AG09309 (cell line): ENCODE measurements at places on chromosomes 1 and 21.

DNA sequence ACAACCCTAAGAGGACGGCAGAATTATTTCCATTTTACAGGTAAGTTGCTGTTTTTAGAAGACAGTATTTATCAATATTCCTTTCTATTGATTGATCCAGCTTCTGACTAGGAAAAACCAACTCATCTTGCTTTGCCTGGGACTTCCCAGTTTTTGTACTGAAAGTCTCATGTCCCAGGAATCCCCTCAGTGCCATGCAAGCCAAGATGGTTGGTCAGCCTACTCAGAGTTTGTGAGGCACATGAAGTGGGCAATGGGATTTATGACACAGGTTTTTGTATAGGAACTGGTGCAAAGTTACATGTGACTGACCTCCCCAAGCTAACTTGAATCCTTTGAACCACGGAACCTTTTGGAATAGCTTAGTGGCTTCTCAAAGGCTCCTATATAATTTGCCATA lies 45.5 kb downstream of the GNG12 start:
- DNase-seq, result no peak

GRCh38 chr1:41495210-41495948 lies 10.9 kb upstream of the EDN2 start:
- DNase-seq, result no peak

DNA sequence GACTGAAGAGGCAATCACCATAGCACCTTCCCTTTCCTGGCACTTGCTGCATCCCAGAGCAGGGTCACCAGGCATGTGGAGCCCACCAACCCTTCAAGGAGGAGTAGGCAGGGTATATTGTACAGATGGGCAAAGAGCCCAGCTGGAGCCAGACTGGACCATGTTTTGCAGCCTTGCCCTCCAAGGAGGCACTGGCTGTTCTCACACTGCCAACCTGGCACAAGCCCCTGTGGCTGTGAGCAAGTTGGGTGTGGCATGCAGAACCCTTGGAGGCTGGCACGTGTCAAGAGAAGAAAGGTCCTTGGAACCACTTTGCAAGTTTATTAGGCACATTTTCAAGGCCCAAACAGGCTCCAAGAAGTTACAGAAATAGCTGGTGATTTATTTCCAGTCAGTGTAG lies 146.4 kb downstream of the FOXD2 start:
- no peak for DNase-seq

- DNase-seq, result no peak
Observed at GRCh38 chr21:38520511-38520910, 22.2 kb upstream of the ERG start.

DNA sequence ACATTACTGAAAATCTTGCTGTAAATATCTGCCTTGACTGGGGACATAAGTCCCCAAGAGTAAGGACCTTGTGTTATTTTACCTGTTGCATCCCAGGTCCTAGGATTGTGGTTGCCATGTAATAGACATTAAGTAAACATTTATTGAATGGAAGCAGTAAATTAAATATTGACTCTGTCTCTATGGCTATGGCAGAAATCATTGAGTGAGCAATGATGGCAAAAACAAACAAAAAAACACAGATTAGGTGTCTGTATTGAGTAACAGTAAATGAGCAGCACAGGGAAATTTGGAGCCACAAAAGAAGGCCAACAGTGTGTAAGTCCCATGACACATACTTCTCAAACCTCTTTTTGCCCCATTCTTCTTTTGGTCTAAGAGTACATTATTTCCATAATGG lies 240.4 kb downstream of the NFIA start:
- no peak for DNase-seq

DNA sequence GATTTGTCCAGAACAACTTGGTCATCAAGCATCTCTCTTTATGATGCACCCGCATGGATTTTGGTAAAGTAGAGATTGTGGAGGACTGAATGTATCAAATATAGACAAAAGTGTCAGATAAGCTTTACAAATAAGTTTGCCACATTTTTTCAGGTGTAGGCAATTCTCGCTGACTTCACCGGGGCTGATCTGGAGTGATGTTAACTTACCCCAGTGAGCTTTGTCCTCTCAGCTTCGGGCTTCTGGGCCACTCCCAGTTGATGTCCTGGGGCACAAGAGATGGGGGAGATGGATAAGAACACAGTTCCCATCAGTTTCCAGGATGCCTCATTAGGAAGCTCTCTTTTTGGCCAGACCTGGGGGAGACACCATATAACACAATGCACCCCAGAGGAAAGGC lies 117.7 kb downstream of the ETS2 start:
- no peak for DNase-seq

GRCh38 chr1:92909321-92909720 lies 51.9 kb downstream of the DIPK1A start:
- DNase-seq, result peak; percentile 67

DNA sequence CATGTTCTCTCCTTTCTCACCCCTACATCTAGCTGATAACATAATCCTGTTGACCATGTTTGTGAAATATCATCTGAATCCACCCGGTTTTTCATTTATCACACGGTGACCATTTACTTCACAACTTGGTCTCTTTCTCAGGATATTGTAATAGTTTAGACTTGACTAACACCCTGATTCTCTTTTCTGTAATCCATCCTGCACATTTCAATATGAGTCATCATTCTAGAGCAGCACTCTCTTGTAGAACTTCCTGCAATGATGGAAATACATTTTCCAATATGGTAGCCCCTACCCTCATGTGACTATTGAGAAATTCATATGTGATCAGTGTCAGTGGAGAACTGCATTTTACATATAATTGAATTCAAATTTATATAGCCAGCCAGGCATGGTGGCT lies 2.3 kb upstream of the JAM2 start:
- no peak for DNase-seq

- DNase-seq, result no peak
Observed at GRCh38 chr1:179753061-179753460, 10.0 kb downstream of the FAM163A start.

DNA sequence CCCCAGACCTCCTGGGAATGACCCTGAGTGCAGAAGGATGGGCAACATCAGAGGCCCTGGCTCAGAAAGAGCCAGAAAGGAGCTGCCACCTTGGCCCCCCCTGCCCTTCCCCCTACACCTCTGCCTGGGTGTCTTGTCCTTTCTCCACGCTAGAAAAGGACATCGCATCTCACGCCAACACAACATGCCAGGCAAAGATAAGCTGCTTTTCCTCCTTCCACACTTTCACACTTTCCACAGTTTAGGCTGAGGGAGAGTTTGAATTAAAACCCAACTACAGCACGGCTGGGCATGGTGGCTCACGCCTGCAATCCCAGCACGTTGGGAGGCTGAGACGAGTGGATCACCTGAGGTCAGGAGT lies 109.5 kb downstream of the SPSB1 start:
- no peak for DNase-seq

DNA sequence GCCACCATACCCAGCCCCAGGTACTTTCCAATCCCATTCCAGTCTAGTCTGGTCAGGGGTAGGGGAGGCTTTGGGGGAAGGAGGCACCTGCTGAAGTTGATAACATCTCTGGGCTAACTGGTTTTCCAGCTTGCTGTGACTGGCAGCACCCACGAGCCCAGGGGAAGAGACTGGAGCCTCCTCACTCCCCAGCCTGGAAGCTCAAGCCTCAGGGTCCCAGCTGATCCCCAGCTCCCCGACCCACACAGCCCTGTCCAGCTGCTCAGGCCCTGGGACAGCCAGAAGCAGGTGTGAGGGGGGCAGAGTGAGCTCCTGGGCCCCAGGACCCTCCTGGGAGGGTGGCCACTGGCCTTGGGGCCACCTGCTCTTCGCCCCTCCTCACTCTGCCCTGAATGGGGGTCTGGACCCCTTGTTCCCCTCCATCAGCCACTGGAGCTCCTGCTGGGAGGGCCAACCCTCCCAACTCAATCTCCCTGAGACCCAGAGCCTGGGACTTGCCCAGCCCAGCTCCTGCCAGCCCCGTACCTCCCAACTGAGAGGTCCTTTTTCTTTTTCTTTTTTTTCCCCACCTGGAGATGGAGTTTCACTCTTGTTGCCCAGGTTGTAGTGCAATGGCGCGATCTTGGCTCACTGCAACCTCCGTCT lies 23.5 kb upstream of the RNU1-4 start:
- DNase-seq, result no peak
